NCI-H146 (cell line): ENCODE measurements at places on chromosomes 16 and 17.

- DNase-seq: no peak
These were observed 35.9 kb downstream of the CBFA2T3 start for GRCh38 chr16:88940862-88941817.

DNA sequence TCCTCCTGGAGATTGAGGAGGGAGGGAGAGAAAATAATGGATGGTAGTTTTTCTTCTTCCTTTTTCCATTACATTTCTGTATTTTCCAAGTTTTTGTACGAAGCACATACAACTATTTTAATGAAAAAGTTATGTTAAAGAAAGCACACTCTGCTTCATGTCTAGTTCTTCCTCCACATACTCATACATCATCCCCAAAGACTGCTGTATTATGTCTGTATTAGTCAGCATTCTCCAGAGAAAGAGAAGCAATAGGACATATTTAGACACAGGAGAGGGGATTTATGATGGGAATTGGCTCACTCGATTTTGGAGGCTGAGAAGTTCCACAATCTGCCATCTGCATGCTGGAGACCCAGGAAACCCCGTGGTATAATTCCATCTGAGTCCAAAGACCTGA is 10.1 kb upstream of the ACSM2A start:
- DNase-seq: no peak

GRCh38 chr16:81697616-81698309 is 81.3 kb upstream of the PLCG2 start:
- DNase-seq: no peak

DNA sequence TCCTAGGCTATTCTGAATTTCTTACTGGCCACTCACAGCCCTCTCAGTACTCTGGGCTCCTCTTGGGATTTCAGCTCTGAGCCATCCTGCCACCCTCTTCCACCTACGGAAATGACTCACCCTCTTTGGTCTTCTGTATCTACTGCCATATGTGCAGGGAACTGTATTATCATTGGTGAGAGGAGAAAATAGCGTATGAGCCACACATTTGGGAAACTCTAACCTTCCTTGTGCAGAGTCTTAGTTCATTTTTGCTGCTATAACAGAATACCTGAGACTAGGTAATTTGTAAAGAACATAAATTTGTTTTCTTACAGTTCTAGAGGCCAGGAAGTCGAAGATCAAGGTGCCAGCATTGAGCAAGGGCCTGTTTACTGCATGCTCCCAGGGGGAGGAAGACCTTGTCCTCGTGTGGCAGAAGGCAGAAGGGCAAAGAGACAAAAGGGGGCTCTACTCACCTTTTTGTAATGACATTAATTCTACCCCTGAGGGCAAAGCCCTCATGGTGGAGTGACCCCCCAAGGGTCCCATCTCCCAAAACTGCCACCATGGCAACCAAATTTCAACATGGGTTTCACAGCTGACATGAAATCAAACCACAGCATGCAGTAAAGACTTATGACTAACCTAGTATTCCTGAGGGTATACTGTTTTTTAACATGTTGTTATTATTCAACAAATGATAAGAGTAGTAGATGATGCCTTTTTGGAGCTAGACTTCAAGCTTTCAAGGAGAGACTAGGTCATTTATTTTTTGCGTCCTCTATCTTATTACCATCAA is 191.8 kb downstream of the PRKCA start:
- DNase-seq: no peak
